ENCODE measurements at places on chromosomes 11 and 22.

DNA sequence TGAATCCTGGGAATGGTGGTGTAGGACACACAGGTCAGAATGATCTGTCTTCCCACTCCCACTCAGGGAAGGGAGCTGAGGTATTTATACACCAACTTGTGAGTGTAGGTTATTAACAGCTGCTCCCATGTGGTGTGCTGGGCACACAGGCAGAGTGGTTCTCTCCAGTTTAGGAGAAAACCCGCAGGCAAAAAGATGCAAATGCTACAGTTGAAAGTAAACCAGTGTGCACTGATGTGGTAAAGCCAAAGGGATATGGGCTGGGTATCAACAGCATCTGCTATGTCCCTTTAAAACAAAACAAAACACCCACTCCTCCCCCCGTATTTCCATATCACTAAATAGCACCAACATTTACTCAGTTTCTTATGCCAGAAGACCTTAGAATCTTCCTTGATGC, 75.4 kb upstream of the SYT13 start:
- DNase-seq: no peak

- no peak for DNase-seq
Measured at GRCh38 chr11:61959114-61959513, 8.3 kb downstream of the FTH1 start.

GRCh38 chr11:11782532-11783110, 59.2 kb upstream of the USP47 start:
- no peak for DNase-seq

GRCh38 chr11:27757953-27758352, 57.7 kb upstream of the BDNF start:
- DNase-seq: no peak

- no peak for DNase-seq
Measured at GRCh38 chr11:84193706-84194105, 907.5 kb upstream of the CCDC90B start.

GRCh38 chr11:27570542-27570941, 64.0 kb upstream of the LIN7C start:
- no peak for DNase-seq

DNA sequence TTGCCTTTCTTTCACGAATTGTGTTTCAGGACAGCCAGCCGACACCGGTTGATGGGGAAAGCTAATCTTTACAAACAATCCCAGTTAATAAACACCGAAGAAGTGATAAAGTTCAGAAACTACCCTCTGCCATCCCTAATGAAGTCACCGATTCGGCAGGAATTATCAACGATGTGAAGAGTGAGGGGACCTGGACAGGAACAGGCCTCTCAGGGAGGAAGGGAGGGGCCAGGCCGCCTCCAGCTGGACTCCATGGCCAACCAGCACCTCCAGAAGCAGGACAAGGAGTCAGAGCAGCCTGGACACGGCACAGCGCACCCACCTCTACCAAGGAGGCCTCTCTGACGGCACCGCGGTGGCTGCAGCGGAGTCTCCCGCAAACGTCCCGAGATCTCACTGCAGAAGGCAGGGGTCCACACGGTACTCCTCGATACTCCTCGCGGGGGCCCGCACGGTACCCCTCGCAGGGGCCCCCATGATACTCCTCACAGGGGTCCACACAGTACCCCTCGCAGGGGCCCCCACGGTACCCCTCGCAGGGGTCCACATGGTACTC, 3.9 kb downstream of the TOLLIP start:
- no peak for DNase-seq

DNA sequence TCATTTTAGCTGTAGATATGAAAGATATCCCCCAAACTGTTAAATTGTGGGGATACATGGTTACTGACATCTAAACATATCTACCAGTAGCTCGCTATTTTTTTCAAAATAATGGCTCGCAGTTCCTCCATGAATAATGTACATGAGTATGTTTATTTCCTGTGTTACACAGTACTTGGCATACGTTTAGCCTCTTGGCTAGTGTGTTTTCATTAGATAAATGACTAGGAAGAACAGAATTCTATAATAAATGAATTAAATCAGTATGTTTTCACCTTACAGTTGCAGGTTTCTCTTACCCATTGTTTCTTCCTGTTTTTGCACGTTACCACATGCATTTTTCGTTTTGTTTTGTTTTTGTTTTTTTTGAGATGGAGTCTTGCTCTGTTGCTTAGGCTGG, 21.8 kb downstream of the RNF169 start:
- no peak for DNase-seq

DNA sequence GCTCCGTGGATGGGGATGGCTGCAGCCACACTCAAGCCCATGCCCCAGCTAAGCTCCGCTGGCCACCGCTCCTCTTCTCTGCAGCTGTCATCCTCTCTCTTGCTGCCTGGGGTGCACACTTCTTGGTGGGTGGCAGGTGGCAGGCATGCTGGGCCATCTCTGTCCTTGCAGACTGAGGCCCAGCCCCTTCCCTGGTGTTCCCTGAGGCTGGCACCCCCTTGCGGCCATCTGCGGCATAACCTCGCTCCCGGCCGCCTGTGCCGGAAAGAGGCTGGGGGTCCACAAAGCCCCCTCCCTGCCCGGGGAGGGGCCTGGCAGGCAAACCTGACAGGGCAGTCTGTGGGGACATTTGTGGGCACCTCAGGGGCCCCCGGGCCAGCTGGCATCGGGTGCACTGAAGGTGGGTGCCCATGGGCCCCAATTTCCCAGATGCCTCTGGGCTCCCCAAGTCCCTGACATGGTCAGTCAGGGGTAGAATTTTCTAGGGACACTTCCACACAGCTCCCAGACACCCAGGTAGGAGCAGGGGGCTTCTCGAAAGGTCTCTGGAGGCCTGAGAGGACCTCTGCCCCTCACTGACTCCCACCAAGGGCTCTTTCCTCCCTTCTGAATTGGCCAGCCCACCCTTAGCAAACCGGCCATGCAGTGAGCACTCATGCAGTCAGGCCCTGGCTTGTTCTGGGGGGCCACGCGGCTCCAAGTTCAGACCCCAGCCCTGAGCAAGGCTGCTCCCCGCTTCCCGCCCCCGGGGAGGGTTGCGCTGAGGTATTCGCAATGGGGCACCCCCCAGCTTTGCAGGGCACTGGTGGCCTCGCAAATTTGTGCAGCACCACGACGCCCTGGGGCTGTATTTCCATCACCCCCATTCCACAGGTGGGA, 23.5 kb upstream of the TH start:
- no peak for DNase-seq

DNA sequence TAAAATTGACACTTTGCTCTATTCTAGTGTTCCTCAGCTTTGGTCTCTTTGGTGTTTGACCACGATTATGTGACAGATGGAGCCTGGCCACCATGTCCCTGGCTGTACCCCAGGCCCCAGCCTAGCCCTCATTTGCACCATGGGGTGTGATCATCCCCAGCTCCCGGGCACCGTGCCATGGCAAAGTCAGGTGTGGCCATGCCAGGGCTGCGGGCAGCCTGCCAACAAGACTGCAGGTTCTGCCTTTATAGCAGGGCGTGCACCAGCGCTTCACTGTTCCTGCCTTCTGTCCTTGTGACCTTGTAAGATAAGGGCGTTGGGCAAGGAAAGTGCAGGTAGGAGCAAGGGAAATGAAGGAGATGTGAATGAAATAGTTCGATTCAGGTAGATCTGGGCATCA, 22.4 kb upstream of the APOBEC3A start:
- DNase-seq: no peak

DNA sequence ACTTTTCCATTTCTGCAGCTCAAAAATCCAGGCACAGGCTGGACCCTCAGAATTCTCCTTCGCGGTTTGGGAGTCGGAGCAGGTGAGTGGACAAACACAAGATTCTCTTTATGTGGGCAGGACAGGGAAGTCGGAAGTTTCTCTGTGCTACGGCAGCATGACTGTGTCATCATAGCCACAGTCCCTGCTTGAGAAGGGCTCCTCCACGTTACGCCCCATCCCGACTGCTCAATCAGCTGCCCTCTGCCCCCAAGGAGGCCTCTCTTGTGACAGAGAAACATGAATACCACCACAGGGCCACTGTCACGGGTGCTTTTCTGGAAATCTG, 89.0 kb upstream of the SHISAL1 start:
- DNase-seq: no peak

DNA sequence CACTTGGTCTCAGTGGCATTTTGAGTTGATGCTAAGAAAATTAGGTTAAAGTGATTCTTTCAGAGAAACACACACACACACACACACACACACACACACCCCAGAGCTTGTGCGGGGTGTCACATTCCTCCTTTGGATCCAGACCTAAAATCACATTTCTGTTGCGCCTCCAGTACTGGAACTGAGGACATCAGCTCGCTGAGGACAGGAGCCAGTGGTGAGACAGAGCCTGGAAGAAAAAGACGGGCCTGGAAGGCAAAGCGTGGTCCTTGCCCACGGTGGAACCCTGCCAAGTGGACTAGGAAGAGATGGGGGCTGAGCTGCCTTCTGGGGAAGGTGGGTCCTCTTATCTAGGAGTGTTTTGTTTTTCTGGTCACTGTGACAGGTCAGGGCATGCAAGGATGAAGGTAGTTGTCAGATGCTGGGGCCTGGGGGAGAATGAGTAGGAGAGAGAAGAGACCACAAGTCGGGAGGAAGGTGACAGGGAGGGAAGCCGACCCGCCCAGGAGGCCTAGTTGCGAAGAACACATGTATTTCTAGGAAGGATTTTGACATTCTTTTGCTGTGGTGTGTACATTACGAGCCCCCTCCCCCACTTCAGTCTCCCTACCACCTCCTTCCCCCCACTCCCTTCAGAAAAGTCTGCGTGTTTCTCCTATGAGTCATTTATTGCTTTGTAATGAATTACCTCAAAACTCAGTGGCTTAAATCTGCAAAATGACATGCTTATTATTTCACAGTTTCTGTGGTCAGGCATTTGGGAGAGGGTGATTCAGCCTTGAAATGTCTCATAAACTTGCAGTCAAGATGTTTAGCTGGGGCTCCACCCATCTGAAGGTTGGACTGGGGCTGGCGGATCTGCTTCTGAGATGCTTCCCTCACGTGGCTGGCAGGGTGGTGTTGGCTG, 4.8 kb upstream of the ELFN2 start:
- no peak for DNase-seq

DNA sequence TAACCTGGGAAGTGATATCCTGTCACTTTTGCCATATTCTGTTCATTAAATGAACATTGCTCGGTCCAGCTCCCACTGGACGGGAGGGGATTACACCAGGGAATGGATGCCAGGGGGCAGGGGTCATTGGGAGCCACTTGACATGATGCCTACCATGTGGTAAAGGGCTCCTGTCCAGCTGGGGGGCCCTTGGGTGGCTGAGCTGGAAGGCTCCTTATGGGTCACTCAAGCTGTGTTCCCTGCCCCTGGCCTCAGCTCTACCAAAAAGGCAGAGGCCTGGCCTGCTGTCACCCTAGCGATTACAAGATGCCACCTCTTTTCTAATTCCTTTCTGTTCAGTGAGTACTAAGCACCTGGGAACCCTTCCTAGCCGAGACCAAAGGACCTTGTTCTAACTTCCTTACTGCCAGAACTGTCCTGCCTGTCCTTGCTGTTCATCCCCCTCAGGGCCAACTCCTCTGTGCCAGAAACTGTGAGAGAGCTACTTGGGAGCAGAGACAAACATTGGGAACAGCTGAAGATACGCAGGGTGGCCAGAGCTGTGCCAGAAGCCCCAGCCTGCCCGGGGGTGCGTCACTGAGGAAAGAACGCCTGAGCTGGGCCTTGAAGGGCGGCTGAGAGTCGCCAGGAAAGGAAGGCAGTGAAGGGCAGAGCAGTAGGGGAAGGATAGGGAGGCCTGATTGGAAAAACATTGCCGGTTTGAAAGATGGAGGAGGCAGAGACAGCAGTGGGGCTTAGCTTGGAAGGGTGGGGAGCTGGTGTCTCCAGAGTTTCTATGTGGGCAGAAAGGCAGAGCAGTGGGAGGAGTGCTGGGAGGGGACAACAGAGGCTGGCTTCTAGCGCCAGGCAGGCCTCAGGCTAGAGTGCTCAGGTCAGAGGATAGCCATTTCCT, 12.7 kb upstream of the UVRAG start:
- no peak for DNase-seq

DNA sequence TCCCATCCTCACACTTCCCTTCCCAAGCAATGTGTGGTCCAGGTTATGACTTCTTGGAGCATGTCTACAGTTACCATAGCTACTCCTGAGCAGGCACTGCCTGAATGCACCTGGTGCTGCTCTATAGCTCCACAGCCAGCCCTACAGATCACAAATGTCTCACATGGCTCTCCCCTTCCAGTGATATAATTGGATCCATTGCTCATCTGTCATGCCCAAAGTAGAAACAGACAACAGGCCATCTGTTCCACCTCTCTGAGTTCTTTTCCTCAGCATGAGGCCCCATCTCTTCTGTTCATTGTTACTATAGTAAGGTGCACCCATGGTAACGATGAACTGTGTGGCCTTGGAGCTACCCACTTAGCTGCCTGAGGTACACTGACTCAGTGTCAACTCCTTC, 320.3 kb upstream of the ZC3H12C start:
- no peak for DNase-seq

GRCh38 chr22:39965748-39966147, 5.6 kb downstream of the TMA7B start:
- no peak for DNase-seq

DNA sequence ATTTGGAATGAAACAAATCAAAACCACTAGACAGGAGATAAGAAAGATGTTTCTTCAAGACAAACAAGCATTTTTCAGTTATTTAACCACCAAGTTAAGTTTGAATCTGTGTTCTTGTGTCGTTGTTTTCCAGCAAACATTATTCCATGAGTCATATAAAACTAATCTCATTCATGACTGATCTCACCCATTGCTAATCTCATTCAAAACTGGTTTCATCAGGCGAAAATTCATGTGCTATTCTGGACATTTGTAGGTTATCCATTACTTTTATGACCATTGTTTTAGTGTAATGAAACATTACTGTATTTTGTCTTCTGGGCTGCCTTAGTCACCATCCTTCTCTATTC, 221.8 kb downstream of the DDX10 start:
- DNase-seq: no peak

GRCh38 chr11:64164392-64165312, 1.3 kb downstream of the MACROD1 start:
- DNase-seq: no peak

DNA sequence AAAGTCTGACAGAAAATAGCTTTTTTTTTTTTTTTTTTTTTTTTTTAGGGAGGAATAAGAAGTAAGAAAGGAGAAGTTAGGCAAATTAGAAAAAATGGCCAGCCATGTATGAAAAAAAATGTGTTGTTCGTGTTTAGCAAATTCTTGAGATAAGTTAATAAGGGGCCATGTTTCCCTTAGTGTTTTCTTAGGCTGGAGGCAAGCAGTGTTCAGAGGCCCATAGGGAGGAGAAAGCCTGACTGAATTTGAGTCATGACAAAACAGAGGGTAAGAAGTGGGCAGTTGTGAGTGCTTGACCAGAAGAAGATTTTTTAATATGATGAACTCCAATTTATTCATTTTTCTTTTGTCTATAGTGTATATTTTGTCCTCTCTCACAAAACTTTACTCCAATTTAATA, 766.4 kb downstream of the FAM181B start:
- no peak for DNase-seq

GRCh38 chr11:119459293-119459976, 36.5 kb upstream of the THY1 start:
- no peak for DNase-seq

GRCh38 chr22:18999008-18999407, 62.9 kb upstream of the PRODH start:
- no peak for DNase-seq

Data from cortex of kidney (tissue), 1 donor.